ENCODE measurements at places on chromosomes 4 and X. TPM values are rescaled to one million over a fixed set of nuclear protein-coding genes. Genes with fewer than 3 reads are reported as not detected.

Gene CDX4
- not detected for polyA plus RNA-seq

Gene CENPVL1
- 7.7 TPM for polyA plus RNA-seq

Gene IL21
- polyA plus RNA-seq, result not detected

Gene SATL1
- 1.5 TPM for polyA plus RNA-seq

Gene RTL3
- polyA plus RNA-seq, result not detected

Gene ATP5ME
- polyA plus RNA-seq, result 354 TPM

Gene CT45A1
- not detected for polyA plus RNA-seq

Gene F11
- 0.36 TPM for polyA plus RNA-seq

Gene CLIC2
- 4.7 TPM for polyA plus RNA-seq

Gene C4orf50
- polyA plus RNA-seq, result 2.6 TPM

Gene GPR82
- polyA plus RNA-seq, result 0.10 TPM

Gene DHRSX
- polyA plus RNA-seq, result 16.8 TPM

Gene REELD1
- 0.16 TPM for polyA plus RNA-seq

Gene EXOC1L
- not detected for polyA plus RNA-seq

Gene SLIT2
- 71.1 TPM for polyA plus RNA-seq

Gene NR3C2
- polyA plus RNA-seq, result 9.2 TPM

Gene H2BW1
- polyA plus RNA-seq, result not detected

Gene ARMCX2
- 83.8 TPM for polyA plus RNA-seq

Gene RBM47
- 1.6 TPM for polyA plus RNA-seq

Gene GPR119
- not detected for polyA plus RNA-seq

Gene MND1
- polyA plus RNA-seq, result 10.5 TPM

Gene RHOXF2B
- 0.18 TPM for polyA plus RNA-seq

Gene PDGFRA
- polyA plus RNA-seq, result 82.6 TPM

Gene GASK1B
- polyA plus RNA-seq, result 41.7 TPM

Gene ACE2
- 0.19 TPM for polyA plus RNA-seq

Gene CXCL5
- 1.9 TPM for polyA plus RNA-seq

Gene GPRASP2
- polyA plus RNA-seq, result 66.2 TPM

Gene XPNPEP2
- 2.5 TPM for polyA plus RNA-seq

Gene SPON2
- polyA plus RNA-seq, result 19.8 TPM

Gene IL3RA
- 30.0 TPM for polyA plus RNA-seq

Gene ADRA2C
- polyA plus RNA-seq, result 5.3 TPM

Gene CLTRN
- 0.65 TPM for polyA plus RNA-seq

Gene MAGEB18
- polyA plus RNA-seq, result not detected

Gene UGT2A1
- 0.47 TPM for polyA plus RNA-seq

Gene FGD1
- 41.2 TPM for polyA plus RNA-seq

Gene ARHGAP10
- 8.8 TPM for polyA plus RNA-seq

Gene HSFX3
- 0.39 TPM for polyA plus RNA-seq

Gene TRIM60
- not detected for polyA plus RNA-seq

Gene TRAPPC2
- polyA plus RNA-seq, result 24.7 TPM

Measured in spinal cord (tissue), 10 donors.